OCI-M1 (cell line): ENCODE measurements at places on chromosomes 5 and 9.

- no peak for DNase-seq
Measured at GRCh38 chr9:121478816-121479676, 20.6 kb downstream of the GGTA1 start.

- peak; percentile 68 for DNase-seq
Measured at GRCh38 chr9:100222674-100223073, 123.6 kb downstream of the INVS start.

- DNase-seq, result peak; percentile 100
Measured at GRCh38 chr9:7121055-7121454, 363.3 kb downstream of the KDM4C start.

- no peak for DNase-seq
Measured at GRCh38 chr5:6236858-6237481, 141.4 kb downstream of the MED10 start.

GRCh38 chr9:134632329-134632728 is 9.3 kb upstream of the COL5A1 start:
- no peak for DNase-seq

DNA sequence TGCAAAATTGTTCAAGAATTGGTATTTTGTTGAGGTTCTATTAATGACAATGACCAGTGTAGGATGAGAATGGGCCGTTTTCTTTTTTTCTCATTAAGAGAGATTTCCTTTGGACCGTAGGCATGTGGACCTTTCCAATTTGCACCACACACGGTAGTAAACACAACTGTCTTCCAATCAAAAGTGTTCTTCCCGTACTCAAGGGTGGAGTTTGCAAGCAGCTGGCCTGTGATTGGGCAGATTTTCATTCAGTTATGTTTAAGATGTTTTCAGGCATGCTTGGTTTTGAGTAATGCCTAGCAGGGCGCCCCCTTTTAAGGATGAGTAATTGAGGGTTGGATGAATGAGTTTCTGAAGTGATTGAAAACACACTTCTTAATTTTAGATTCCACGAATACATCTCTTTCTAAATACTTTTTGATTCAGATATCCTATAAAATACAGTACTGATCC is 2.5 kb downstream of the KDM3B start:
- peak; percentile 80 for DNase-seq
